ENCODE measurements at places on chromosomes 2 and 18.

DNA sequence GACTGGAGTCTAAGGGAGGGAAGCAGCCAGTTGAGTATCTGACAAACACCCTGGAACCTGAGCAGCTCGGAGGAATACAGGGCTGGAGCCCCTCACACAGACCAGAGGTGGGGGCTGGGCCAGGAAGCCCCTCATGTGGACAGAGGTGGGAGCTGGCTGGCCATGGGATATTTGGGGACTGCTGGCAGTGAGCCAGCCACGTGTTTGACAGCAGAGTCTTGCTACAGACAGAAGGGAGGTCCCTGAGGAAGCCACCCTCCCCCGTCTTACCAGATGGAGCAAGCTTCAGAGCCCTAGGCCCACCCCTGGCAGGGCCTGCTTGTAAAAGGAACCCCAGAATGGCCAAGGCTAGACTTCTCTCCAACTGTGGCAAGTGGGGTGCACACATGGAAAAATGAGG lies 3.6 kb upstream of the MTERF4 start:
- DNase-seq: no peak

GRCh38 chr18:4416976-4417375 lies 38.1 kb downstream of the DLGAP1 start:
- DNase-seq: no peak

DNA sequence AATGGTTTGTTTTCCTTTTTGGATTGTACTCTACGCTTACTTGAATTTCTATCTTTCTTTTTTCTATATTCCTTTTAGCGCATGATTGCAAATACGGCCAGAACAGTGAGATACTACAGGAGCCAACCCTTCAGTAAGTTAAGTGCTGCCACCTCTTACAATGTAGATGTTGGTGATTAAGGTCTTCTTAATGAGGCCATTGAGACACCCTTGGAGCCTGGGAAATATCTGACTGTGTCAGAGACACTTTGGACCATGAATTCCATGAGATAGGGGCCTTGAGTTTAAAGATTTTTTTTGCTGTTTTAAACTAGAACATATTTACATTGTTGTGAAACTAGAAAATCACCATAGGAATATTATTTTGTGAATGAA lies 27.1 kb upstream of the MAP3K20 start:
- no peak for DNase-seq

DNA sequence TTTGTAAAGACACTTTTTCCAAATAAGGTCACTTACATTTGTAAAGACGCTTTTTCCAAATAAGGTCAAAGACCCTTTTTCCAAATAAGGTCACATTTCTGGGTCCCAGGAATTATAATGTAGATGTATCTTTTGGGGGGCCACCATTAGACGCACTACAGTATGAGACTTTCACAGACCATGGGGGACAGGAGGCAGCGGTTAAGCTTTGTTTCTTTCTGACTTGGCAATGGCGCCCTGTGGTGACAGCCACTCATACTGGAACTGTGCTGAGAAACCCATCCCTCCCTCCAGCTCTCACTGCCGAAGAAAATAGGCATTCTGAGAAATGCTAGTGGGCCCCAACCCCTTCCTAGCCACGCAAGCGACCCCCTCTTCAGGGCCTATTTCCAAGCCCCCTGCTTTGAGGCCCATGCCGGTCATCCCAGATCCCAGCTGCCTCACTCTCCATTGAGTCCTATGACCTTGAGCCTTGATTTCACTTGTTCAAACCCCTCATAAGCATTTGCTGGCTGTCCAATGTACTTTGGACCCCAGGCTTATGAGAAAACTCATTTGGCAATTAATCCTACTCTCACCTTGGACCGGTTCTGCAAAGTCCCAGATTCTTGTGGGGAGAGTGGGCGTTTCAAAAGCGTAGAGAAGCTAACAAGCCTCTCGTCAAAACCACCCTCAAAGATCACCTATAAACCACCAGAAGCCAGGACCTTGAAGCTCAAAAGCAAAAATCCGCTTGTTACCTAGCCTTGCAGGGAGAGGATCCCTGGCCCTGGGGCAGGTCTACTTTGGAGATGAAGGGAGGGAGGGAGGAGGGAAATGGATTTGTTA lies 11.3 kb upstream of the SPATA3 start:
- no peak for DNase-seq

- DNase-seq: no peak
Measured at GRCh38 chr2:177516824-177517544, 124.4 kb downstream of the AGPS start.
